ENCODE measurements at places on chromosomes 6 and 20. TPM values are rescaled to one million over a fixed set of nuclear protein-coding genes. Genes with fewer than 3 reads are reported as not detected.

SLC22A2 gene
- 0.35 TPM for total RNA-seq

IL17F gene
- not detected for total RNA-seq

COL19A1 gene
- not detected for total RNA-seq

ECT2L gene
- total RNA-seq, result 0.03 TPM

SPTLC3 gene
- not detected for total RNA-seq

CLPSL1 gene
- total RNA-seq, result not detected

ZKSCAN4 gene
- total RNA-seq, result 5.7 TPM

GRCh38 chr20:18907353-18907752 lies 93.8 kb downstream of the SCP2D1 start:
- H3K27me3 ChIP-seq, result no peaks in the 10 kb centered on the region
- H3K36me3 ChIP-seq, result no peaks in the 10 kb centered on the region
- no peak for DNase-seq
- H3K4me3 ChIP-seq, result no peak overlapping the region
- peaks cover 19% of the 10 kb centered on the region for H3K4me1 ChIP-seq

GRCh38 chr6:3749977-3750316 lies 1.6 kb downstream of the PXDC1 start:
- peaks cover 12% of the 10 kb centered on the region for H3K4me1 ChIP-seq
- H3K4me3 ChIP-seq, result peak overlapping the region; percentile 75
- no peaks in the 10 kb centered on the region for H3K36me3 ChIP-seq
- H3K27me3 ChIP-seq, result peaks cover 66% of the 10 kb centered on the region

DNA sequence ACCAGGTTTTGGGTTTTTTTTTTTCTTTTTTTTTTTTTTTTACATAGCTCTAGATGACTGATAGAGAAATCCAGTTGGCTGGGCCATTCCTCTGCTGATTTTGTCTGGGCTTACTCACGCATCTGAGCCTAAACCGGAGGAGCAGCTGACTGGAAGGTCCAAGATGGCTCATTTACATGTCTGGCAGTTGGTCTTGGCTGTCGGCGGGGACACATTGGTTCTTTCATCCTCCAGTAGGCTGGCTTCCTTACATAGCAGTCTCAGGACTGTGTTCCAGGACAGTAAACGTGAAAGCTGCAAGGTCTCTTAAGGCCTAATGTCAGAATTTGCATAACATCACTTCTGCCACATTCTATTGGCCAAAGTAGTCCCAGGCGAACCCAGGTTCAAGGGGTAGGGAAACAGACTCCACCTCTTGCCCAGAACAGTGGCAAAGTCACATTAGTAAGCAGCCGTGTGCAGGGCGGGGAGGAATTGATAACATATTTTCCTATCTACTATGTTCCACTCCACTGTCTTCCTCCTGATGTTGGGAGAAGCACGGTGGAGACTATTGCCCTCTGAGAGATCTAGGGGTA lies 87.0 kb downstream of the CDH22 start:
- H3K27ac ChIP-seq, result no peak overlapping the region
- H3K4me3 ChIP-seq, result no peak overlapping the region
- DNase-seq, result no peak

- H3K36me3 ChIP-seq, result no peaks in the 10 kb centered on the region
- H3K4me3 ChIP-seq, result no peak overlapping the region
- no peak overlapping the region for H3K27ac ChIP-seq
- H3K27me3 ChIP-seq, result no peaks in the 10 kb centered on the region
- H3K4me1 ChIP-seq, result no peaks in the 10 kb centered on the region
These were observed 34.6 kb downstream of the PPP1R14C start for GRCh38 chr6:150177259-150177951.

- H3K27ac ChIP-seq, result no peak overlapping the region
- no peaks in the 10 kb centered on the region for H3K27me3 ChIP-seq
- no peaks in the 10 kb centered on the region for H3K36me3 ChIP-seq
- peaks cover 21% of the 10 kb centered on the region for H3K4me1 ChIP-seq
- H3K4me3 ChIP-seq, result no peak overlapping the region
- no peak for DNase-seq
These were observed 32.5 kb downstream of the KDM1B start for GRCh38 chr6:18187701-18188100.

DNA sequence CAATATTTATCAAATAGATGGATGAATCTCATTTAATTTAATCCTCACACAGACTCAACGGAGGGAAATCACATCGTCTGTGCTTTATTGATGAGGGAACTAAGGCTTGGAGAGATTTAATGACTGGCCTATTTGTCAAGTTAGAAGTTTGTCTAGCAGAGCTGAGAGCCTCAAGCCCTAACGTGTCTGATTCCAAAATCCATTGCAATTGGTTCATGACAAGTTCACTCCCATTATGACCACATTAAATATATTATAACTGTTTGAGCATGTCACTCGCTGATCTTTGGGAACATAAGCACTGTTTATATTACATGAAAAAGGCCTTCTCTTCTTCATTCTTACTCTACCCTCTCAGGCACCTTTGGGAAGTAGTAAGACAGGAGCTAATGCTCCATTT lies 89.4 kb upstream of the SIRPA start:
- H3K4me3 ChIP-seq, result no peak overlapping the region
- no peaks in the 10 kb centered on the region for H3K36me3 ChIP-seq
- no peak overlapping the region for H3K27ac ChIP-seq

DNA sequence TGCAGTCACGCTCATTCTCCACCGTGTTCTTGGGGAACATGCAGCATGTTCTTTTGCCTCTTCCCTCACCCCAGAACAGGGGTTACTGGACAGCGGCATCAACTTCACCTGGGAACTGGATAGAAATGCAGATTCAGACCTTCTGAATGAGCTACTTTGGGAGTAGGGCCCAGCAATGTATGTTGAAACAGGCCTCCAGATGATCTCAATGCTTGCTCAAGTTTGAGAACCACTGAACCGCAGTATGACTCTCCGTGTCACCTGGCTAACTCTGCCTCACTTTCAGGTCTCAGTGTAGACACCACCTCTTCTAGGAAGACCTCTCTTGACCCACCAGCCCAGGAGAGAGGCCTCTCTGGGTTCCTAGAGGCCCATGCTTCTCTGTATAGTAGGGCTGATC lies 4.9 kb downstream of the TRIB3 start:
- peaks cover 14% of the 10 kb centered on the region for H3K27me3 ChIP-seq
- H3K36me3 ChIP-seq, result no peaks in the 10 kb centered on the region
- DNase-seq, result no peak
- no peak overlapping the region for H3K4me3 ChIP-seq
- H3K4me1 ChIP-seq, result 0 out of 2 replicates have a peak, but pooled peaks cover 4% of the 10 kb centered on the region
- H3K27ac ChIP-seq, result no peak overlapping the region

GRCh38 chr20:19403549-19403948 lies 191.1 kb downstream of the SLC24A3 start:
- peak; percentile 28 for DNase-seq
- H3K27me3 ChIP-seq, result no peaks in the 10 kb centered on the region
- 0 out of 2 replicates have a peak, but pooled peaks cover 1% of the 10 kb centered on the region for H3K36me3 ChIP-seq
- H3K4me1 ChIP-seq, result no peaks in the 10 kb centered on the region
- H3K4me3 ChIP-seq, result no peak overlapping the region

DNA sequence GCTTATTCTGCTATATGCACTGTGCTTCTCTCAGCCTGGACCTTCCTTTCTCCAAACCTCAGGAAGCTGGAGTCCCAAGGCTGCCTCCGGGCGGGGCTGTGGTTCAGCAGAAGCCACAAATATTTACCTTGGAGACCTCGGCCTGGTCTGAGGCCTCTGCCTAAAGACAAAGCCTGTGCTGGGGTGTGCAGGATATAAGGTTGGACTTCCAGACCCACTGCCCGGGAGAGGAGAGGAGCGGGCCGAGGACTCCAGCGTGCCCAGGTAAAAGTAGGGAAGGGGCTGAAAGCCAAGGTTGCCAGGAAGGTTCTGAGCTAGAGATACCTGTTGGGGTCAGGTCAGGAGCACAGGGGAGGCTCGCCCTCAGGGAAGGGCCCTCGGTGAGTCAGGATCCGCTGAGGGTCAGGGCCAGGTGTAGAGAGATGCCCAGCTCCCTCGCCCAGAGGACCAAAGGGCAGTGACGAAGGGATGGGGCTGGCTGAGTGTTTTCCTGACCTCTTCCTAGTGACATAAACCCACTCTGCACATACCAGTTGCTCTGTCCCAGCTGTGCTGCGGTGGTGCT lies at the start of gene BPIFB1:
BPIFB1 (plus strand) TSS at position 224 of the 565 bp plus-strand sequence. CDS start 2,860 bp downstream, outside the sequence.
- no peak within 1 kb of the TSS for H3K27ac ChIP-seq
- no peak for DNase-seq
- H3K4me1 ChIP-seq, result 0 out of 2 replicates have a peak, but pooled peaks cover 1% of the 10 kb centered on the region
- H3K4me3 ChIP-seq, result no peak within 1 kb of the TSS
- H3K27me3 ChIP-seq, result no peaks in the 10 kb centered on the region

GRCh38 chr6:71531841-71532240 lies 243.2 kb downstream of the OGFRL1 start:
- H3K27ac ChIP-seq, result no peak overlapping the region
- H3K4me1 ChIP-seq, result no peaks in the 10 kb centered on the region
- H3K27me3 ChIP-seq, result no peaks in the 10 kb centered on the region
- no peak overlapping the region for H3K4me3 ChIP-seq

Data from GM23338 (cell line).